ENCODE measurements at places on chromosomes 6 and 20. TPM values are rescaled to one million over a fixed set of nuclear protein-coding genes. Genes with fewer than 3 reads are reported as not detected.

Gene IP6K3
- not detected for total RNA-seq

Gene CDSN
- total RNA-seq: not detected

Gene GPLD1
- 0.59 TPM for total RNA-seq

Gene PGC
- total RNA-seq: not detected

Gene GTSF1L
- not detected for total RNA-seq

Gene PNPLA1
- total RNA-seq: not detected

Gene PRR18
- total RNA-seq: not detected

Gene ARMC2
- 6.1 TPM for total RNA-seq

Gene CYP39A1
- total RNA-seq: not detected

Gene PCED1A
- 23.0 TPM for total RNA-seq

Gene OSTM1
- 43.3 TPM for total RNA-seq

Gene SEMG1
- total RNA-seq: not detected

Gene NR2E1
- total RNA-seq: not detected

Gene KHDC1L
- not detected for total RNA-seq
